ENCODE measurements at places on chromosomes 16 and 17.

- DNase-seq = no peak
These were observed 3.9 kb downstream of the SMIM5 start for GRCh38 chr17:75637143-75637538.

DNA sequence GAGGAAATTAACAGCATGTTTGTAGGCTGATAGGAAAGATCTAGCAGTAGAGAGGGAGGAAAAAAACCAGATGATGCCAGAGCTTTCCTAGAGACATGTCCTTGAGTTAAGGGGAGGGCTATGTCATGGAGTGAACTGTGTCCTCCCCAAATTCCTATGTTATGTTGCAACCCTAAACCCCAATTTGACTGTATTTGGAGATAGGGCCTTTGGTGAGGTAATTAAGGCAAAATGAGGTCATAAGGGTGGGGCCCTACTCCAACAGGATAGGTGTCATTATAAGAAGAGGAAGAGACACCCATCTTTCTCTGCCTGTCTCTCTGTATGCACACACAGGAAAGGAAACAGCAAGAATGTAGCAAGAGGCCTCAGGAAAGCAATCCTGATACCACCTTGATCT lies 195.3 kb upstream of the AXIN2 start:
- DNase-seq = no peak

- DNase-seq = no peak
These were observed 772 bp upstream of the PHAF1 start for GRCh38 chr16:67108931-67109406.

- DNase-seq = no peak
These were observed 16.8 kb downstream of the LASP1 start for GRCh38 chr17:38886643-38887010.

GRCh38 chr17:31533546-31534155 lies 142.2 kb downstream of the RAB11FIP4 start:
- DNase-seq = no peak

Measured in iPS DF 19.7 (cell line).